ENCODE measurements at places on chromosomes 6 and 20.
A peak's percentile ranks its signal among the peaks of the same experiment; 100 is the strongest.

- DNase-seq: no peak
Observed at GRCh38 chr20:17647391-17648314, 34.4 kb downstream of the RRBP1 start.

GRCh38 chr6:51108563-51109234, 290.0 kb downstream of the TFAP2B start:
- DNase-seq: no peak

DNA sequence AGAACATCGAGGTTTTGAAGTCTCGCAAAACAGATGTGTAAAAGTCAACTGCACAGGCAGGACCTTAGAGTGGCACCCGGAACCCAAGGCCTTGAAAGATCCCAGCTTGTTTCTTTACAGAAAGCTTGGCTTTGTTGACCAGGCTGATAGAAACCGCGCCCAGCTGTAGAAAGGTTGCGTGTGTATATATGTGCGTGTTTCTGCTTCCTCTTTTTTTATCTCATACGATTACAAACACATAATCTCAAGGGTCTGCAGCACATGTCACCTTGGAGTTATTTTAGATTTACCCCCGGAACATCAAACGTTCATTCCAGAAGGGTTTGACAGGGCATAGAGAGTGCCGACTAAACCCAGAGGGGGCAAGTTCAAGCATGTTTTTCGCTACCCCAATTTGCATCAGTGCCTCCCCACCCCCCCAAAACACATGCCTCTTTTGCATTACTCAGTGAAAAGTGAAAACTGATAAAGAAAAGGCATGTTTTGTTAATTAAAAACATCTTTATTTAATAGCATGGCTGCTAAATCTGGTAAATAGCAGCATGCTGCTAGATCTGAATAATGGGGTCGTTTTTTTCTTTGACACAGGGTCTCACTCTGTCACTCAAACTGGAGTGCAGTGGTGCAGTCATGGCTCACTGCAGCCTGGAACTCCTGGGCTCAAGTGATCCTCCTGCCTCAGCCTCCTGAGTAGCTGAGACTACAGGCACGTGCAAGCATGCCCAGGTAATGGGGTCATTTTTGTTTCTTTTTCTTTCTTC, 33.2 kb upstream of the NCOA3 start:
- no peak for DNase-seq

DNA sequence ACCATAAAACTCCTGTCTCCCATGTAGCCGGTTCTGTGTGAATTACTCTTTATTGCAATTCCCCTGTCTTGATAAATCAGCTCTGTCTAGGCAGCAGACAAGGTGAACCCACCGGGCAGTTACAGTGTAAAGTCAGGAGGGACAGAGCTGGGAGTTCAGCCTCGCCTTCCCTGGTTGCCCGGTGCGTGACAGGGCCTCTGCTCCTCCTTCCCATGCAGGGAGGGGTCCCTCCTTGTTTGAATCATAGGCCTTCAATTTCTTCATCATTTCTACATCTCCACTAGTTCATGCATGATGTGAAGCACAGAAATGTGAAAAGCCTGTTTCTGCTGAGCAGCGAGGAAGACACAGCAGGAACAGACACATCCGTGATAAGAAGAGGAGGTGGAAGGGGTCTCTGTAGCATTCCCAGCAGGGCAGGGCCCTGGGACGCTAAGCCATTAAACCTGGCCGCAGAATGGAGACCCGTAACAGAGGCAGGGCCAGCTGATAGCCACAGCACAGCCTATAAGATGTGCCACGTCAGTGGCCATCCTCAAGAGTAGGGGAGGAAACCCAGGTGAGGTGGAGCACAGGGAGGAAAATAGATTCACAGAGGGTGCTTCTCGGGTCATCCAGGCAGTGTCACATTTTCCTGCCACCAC, 106.7 kb upstream of the CST7 start:
- DNase-seq: no peak

- DNase-seq: no peak
Observed at GRCh38 chr6:71766146-71766760, 120.1 kb upstream of the RIMS1 start.

DNA sequence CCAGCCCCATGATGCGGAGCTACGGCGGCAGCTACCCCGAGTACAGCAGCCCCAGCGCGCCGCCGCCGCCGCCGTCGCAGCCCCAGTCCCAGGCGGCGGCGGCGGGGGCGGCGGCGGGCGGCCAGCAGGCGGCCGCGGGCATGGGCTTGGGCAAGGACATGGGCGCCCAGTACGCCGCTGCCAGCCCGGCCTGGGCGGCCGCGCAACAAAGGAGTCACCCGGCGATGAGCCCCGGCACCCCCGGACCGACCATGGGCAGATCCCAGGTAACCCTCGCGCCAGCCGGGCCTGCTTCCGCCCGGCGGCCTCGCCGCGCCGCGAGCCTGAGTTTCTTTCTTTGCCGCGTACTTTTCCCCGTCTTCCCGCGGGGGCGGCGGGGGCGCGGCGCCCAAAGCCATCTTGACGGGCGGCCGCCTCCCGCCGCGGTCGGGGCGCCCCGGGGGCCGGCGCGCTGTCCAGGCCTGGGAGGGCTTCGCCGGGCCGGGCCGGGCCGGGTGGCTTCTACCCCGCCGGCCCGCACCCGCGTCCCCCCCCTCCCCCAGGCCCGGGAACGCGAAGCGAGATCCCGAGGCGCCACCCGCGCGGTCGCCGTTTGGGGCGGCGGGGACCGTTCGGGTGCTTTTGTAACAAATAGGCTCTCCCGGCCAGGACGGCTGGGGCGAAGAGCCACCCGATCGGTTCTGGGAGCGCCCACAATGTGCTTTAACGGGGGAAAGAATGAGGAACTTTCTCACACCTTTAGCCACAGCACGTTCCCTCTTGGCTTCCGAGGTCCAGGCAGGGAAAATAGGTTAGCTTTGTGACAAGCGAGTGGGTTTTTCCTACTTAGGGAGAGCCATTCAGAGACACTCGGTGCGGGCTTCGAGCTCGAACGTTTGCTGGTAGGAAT, 2.3 kb downstream of the ARID1B start:
- DNase-seq: no peak

- peak; percentile 76 for DNase-seq
Observed at GRCh38 chr6:164039954-164040375, 625.4 kb downstream of the QKI start.

- DNase-seq: no peak
Observed at GRCh38 chr6:28589957-28590349, 64.3 kb downstream of the GPX5 start.

DNA sequence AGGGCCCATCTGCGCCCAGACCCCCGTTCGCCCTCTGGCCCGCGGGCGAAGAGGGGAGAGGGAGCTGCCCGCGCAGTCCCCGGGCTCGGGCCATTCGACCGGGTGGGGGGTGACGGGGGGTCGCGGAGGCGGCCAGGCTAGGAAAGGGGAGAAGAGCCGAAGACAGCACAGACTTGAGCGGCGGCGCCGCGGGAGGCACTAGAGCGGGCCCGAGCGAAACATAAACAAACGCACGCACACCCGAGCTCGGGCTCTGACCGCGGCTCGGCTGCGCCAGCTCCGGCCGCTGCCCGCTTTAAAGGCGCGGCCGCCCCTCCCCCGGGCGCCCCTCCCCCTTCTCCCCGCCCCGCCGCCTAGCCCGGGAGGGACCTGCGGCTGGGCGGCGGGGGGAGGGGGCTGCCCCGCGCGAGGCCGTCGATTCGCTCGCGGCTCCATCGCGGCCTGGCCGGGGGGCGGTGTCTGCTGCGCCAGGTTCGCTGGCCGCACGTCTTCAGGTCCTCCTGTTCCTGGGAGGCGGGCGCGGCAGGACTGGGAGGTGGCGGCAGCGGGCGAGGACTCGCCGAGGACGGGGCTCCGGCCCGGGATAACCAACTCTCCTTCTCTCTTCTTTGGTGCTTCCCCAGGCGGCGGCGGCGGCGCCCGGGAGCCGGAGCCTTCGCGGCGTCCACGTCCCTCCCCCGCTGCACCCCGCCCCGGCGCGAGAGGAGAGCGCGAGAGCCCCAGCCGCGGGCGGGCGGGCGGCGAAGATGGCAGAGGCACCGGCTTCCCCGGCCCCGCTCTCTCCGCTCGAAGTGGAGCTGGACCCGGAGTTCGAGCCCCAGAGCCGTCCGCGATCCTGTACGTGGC, at the start of gene FOXO3:
Gene FOXO3, plus strand, starts transcription at position 455 of the 846 bp plus-strand sequence. Its CDS starts 292 bp downstream, at position 747.
- peak; percentile 91 for DNase-seq

DNA sequence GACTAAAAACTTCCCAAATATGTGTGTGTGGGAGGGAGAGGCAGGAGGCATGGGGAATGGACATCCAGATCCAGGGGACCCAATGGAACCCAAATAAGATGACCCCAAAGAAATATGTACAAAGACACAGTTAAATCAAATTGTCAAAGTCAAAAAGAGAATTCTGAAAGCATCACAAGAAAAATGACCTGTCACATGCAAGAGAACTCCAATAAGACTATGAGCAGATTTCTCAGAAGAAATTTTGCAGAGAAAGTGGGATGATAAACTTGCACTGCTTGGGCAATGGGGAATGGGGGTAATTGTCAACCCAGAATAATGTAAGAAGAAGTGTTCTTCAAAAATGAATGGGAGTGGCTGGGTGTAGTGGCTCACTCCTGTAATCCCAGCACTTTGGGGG, 59.5 kb upstream of the PLN start:
- no peak for DNase-seq

DNA sequence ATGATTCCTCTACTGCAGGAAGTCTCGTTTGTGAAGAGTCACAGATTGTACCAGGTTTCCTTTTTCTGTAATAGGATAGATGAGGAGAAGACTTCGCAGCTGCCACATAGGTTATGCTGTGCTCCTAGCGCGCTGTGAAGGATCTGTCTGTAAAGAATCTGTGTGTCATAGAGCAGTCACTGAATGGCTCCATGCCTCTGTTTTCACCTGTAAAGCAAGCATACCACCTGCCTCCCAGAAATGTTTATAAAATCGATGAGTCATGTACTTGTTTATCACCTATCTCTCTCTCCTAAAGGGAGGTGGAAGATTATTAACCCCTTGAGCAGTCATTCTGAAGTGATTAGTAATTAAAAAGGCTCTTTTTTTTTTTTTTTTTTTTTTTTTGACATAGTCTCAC, 86.6 kb downstream of the TFAP2B start:
- no peak for DNase-seq

GRCh38 chr6:11732036-11732631, 46.5 kb downstream of the ADTRP start:
- no peak for DNase-seq

DNA sequence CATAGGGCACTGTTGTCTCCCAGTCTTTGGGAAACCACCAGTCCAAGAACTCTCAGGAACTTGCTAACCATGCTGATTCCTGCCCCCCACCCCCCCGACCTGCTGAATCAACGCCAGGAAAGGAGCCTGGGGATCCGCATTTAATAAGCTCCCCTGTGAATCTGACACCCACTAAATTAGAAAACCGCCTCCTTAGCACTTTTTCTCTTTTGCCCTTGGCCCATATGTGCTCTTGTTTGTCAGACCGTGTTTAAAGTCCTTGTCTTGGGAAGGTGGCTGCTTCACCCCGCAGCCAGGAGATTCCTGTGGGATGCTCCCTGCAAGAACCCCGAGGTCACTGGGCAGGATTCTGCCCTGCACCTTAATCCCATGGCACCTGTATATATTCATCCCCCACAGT, 15.7 kb upstream of the FOXP4 start:
- no peak for DNase-seq

- DNase-seq: no peak
Observed at GRCh38 chr6:40918040-40918651, 120.9 kb downstream of the UNC5CL start.

DNA sequence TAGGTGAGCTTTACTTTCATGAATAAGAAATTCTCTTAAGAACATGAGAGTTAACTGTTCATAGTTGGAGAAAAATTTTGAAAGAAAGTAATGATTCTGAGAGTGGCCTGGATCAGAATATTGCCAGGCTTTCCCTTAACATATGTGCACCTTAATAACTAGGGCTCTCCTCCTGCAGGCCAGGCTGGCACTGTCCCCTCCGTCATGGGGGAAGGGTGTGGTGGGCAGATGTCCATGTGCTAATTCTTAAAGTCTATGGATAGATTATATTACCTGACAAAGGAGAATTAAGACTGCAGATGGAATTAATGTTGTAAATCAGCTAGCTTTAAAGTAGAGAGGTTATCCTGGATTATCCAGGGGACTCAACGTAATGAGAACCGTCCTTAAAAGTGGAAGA, 10.9 kb upstream of the KLHL32 start:
- DNase-seq: no peak

DNA sequence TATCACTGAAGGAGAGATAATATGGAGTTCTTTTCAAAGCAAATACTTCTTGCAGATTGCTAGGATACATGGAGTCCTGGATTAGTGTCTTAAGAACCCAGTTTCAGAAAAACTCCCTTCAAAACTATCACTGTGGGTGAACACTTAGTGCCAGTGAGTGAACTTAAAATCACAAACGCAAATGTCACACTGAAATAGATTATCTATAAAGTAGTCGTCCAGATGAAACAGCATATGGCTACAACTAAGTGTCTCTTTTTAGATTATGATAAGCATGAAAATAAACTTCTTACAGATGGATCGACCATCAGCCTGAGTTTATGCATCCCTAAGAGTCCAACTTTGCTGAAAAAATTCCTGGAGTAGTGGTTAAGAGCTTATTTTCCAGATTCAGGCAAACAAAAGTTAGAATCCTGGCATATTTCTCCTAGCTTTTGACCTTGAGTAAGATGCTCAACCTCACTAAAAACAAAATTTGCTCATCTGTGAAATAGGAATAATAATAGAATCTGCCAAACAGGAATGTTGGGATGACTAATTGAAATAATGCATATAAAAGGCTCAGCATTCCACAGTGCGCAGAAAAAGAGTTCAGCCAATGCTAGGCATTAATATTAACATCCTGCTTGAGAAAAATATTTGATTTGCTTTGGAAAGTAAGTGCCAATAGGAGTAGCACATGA, 70.4 kb downstream of the DOK5 start:
- no peak for DNase-seq

- no peak for DNase-seq
Observed at GRCh38 chr20:4507288-4507719, 214.4 kb upstream of the PRND start.

- DNase-seq: no peak
Observed at GRCh38 chr6:88105741-88106340, 58.2 kb downstream of the SPACA1 start.

DNA sequence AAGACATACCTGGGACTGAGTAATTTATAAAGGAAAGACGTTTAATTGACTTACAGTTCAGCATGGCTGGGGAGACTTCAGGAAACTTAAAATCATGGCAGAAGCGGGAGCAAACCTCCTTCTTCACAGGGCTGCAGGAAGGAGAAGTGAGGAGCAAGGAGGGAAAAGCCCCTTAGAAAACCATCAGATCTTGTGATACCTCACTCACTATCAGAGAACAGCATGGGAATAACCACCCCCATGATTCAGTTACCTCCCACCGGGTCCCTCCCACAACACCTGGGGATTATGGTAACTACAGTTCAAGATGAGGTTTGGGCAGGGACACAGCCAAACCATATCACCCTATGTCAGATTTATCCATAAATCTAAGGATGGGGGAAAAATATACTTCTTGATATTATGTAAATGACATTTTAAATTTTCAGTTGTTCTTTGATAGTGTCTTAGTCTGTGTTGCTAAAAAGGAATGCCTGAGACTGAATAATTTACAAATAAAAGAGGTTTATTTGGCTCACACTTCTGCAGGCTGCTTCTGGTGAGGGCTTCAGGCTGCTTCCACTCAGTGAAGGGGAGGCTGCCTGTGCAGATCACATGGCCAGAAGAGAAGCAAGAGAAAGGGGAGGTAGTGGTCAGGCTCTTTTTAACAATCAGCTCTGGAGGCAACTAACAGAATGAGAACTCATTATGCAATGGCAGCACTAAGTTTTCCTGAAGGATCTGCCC, 1.2 kb upstream of the MCM9 start:
- DNase-seq: no peak
